ENCODE measurements at places on chromosomes 1 and 21.

- DNase-seq = no peak
Measured at GRCh38 chr1:14897997-14898645, 255.4 kb upstream of the TMEM51 start.

- no peak for DNase-seq
Measured at GRCh38 chr1:63946866-63947491, 173.2 kb downstream of the ROR1 start.

DNA sequence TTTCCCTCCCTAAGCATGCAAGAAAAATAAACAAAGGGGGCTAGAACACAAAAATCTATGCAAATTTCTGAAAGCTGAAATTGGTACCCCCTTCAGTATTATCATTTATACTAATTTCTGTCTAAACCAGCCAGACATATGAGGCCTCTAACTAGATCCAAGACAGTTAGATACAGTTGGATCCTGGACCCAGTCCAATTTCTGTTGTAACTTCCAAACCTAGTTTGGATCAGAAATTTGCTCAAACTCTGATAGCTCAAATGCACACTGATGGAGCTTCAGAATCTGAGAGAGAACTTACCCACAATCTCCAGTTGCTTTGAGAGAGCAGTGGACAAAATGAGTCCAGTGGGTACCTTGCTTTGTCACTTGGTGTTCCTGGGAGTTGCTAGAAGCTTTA lies 11.9 kb downstream of the CEP350 start:
- DNase-seq = no peak

GRCh38 chr1:39369565-39369964 lies 121.9 kb upstream of the BMP8A start:
- no peak for DNase-seq

- DNase-seq = no peak
Measured at GRCh38 chr21:46081022-46081861, 16.7 kb upstream of the COL6A2 start.

DNA sequence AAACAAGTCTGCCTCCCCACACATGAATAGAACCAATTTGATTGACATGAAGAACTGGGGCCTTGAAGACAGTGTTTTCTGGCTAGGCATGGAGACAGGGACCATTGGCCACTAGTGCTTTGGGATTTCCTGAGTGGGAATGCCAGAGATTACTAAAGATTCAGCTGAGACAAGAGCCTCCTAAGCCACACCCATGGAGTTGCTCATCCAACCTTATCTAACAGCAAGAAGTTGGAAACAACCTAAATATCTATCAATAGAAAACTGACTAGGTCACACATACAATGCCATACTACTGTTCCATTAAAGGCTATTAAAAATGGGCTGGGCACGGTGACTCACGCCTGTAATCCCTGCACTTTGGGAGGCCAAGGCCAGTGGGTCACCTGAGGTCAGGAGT lies 184.1 kb downstream of the ZBTB18 start:
- DNase-seq = no peak
